Globus pallidus (tissue), 1 donor: ENCODE measurements at places on chromosomes 4 and X.
A peak's percentile ranks its signal among the peaks of the same experiment; 100 is the strongest.

GRCh38 chr4:170729236-170729635 is 639.5 kb upstream of the AADAT start:
- DNase-seq, result no peak

- no peak for DNase-seq
Observed at GRCh38 chr4:94084155-94084554, 123.5 kb upstream of the SMARCAD1 start.

GRCh38 chrX:34578237-34578636 is 78.8 kb downstream of the TMEM47 start:
- DNase-seq, result peak; percentile 31

DNA sequence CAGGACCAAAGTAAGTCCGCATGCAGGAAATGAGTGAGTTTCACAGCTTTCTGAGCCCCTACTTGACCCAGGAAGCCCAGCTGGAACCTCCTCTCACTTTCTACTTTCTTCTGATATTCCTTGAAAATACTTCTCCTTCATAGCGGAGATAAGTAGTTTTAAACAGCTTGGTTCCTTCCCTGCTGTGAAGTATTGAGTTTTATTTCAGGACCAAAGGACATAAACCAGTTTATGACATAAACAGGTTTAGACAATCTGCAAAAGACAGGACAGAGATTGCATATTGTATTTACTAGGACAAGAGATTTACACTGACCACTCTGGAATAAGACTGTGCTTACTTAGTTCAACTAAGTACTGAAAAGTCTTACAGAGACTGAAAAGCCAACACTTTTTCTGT is 54.8 kb downstream of the PAGE2 start:
- no peak for DNase-seq

- DNase-seq, result no peak
Observed at GRCh38 chr4:24956091-24956490, 43.2 kb upstream of the CCDC149 start.

- no peak for DNase-seq
Observed at GRCh38 chr4:100872811-100873210, 355.0 kb upstream of the EMCN start.

- DNase-seq, result no peak
Observed at GRCh38 chr4:138910195-138910913, 105.2 kb upstream of the NOCT start.

- DNase-seq, result no peak
Observed at GRCh38 chr4:151356510-151356909, 31.1 kb upstream of the SH3D19 start.

DNA sequence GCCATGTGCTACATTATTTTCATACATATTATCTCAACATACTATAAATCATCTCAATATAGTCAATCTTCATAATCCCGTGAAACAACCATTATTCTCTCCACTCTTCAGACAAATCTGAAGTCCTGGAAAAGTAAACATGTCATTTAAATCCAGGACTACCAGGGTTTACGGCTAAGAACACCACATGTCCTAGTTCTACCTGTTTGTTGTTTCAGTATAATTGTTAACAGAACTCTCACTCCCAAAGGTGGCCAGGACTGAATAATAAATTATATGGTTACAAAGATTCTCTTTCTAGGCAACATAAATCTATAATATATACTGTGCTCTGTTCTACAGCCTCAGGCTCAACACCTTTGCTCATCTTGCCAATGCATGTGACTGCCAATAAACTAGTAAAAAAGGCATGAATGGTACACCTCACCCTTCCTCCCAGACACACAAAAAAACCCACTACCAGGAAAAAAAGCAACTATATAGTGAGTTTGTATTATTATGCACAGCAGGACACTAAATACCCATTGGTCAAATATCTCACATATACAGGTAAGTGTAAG is 20.1 kb downstream of the EIF4E start:
- no peak for DNase-seq

GRCh38 chr4:84269536-84270044 is 229.5 kb downstream of the NKX6-1 start:
- DNase-seq, result no peak

- DNase-seq, result no peak
Observed at GRCh38 chr4:86928400-86929255, 6.2 kb upstream of the AFF1 start.

DNA sequence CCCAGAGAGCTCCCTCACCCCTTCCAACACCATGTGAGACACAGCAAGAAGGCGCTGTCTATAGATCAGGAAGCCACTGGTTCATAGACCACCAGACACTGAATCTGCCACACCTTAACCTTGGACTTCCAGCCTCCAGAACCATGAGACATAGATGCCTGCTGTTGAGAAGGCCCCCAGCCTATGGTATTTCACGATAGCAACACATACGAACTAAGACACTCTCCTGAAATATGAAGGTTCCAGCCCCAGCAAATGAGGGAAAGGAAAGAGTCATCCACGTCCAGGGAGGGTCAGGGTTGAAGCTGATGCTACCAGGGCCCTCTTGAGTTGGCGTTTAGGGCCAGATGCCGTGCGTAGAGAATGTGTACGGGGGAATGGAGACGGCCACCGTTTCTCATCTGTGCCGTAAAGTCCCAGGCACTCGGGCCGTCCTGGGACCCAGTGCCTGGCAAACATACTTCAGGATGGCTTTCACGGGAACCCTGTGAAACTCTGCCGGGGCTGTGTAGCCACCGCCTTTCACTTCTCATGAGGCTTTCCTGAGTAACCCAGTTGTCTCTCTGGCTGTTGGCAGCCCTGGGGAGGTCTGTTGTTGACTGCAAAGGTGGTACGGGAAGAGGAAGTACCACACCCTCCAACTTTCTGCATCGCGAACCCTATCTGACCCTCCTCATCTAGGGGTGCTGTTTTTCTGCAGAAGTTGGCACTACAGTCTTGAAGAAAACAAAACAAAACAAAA is 17.7 kb upstream of the P2RY8 start:
- DNase-seq, result no peak

- peak; percentile 70 for DNase-seq
Observed at GRCh38 chrX:107744868-107745267, 30.7 kb downstream of the TSC22D3 start.

GRCh38 chr4:77776182-77777134 is 42.7 kb downstream of the CNOT6L start:
- DNase-seq, result peak; percentile 7

GRCh38 chr4:56742080-56742871 is 61.2 kb upstream of the HOPX start:
- DNase-seq, result no peak

- DNase-seq, result no peak
Observed at GRCh38 chr4:124282301-124282898, 430.1 kb downstream of the ANKRD50 start.

DNA sequence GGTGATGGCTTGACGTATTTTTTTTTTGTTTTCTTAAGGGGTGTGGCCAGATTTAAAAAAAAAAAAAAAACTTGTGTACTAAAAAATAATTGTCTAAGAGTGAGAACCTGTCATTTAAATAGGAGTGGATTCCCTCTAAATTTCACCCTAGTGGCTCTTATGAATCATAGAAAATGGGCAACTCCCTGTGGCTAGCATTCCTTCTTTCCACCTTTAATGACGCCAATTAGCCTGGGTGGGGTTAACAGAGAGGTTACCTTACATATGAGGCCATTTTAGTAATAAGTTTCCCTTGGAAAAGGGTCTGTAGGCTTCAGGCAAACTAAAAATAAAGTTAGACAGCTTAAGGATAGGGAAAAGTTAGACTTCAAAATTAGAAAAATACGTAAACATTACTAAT is 223.5 kb upstream of the FAM241A start:
- no peak for DNase-seq

DNA sequence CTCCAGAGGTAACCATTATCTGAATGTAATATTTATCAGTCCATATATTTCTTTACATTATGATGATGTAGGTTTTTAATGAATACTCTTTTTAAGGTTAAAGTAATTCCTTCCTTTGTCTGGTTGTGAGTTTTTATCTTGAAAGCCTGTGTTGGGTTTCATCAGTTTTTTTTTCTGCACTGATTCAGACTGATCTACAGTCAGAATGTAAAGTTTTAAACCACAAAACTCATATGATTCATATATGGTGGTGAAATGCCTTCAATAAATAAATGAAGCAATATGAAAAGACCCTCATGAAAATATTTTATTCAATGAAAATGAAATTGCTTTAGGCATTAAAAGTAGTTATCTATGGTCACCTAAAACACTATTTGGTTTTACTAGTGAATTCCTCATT is 47.1 kb downstream of the SORBS2 start:
- DNase-seq, result no peak

GRCh38 chr4:184097241-184097605 is 120.5 kb downstream of the ENPP6 start:
- DNase-seq, result peak; percentile 50

GRCh38 chrX:149021159-149021558 is 483.9 kb downstream of the IDS start:
- DNase-seq, result no peak

DNA sequence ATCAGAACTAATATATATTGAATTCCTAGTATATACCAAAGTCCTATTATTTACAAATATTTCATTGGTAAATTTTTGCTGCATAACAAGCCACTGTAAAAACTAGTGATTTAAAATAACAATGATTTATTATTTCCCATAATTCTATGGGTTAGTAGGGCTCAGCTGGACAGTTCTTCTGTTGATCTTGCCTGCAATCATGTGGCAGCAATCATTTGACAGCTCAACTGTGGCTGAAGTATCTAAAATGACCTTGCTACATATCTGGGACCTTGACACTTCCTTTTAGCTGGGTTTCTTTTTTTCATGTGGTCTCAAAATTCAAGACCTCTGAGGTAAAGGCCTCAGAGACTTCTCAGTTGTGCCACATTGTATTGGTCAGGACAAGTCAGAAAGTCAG is 598.5 kb upstream of the PITX2 start:
- DNase-seq, result no peak

GRCh38 chr4:138405466-138405891 is 163.3 kb upstream of the SLC7A11 start:
- no peak for DNase-seq

GRCh38 chr4:160009656-160010493 is 907.0 kb downstream of the RAPGEF2 start:
- DNase-seq, result no peak

DNA sequence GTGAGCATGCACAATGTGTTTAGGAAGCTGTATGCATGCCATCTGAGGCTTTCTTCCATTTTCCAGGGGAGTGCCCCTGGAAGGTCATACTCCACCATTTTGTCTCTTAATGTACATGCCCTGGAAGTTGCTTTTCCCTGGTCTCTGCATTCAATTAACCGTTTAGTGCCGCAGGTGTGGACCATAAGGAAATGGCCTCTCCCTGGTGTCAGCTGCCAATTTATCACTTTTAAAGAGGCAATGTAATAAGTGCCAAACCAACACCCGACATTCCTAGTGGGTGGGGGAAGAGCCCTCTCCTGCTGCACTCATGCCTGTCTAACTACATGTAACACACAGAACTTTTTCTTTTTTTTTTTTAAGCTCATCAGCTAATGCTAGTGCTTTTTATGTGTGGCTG is 7.1 kb upstream of the BST1 start:
- DNase-seq, result no peak

GRCh38 chrX:38626296-38626695 is 65.0 kb downstream of the TSPAN7 start:
- no peak for DNase-seq
